Renal pelvis (tissue), 12 donors: ENCODE measurements at places on chromosomes 3 and 15. TPM values are rescaled to one million over a fixed set of nuclear protein-coding genes. Genes with fewer than 3 reads are reported as not detected.

ANKUB1 gene
- polyA plus RNA-seq: 0.33 TPM

STIMATE gene
- polyA plus RNA-seq: 16.6 TPM

CACNA2D3 gene
- 1.6 TPM for polyA plus RNA-seq

TRH gene
- 0.36 TPM for polyA plus RNA-seq

CFAP92 gene
- polyA plus RNA-seq: 2.5 TPM

PPIB gene
- 545 TPM for polyA plus RNA-seq

MUC4 gene
- 2.0 TPM for polyA plus RNA-seq

LRRN1 gene
- 17.2 TPM for polyA plus RNA-seq

P2RY12 gene
- polyA plus RNA-seq: 0.91 TPM

TF gene
- polyA plus RNA-seq: 5.8 TPM

ACSBG1 gene
- polyA plus RNA-seq: 1.3 TPM

SEC62 gene
- 176 TPM for polyA plus RNA-seq

SLC28A2 gene
- 1.0 TPM for polyA plus RNA-seq

IL1RAP gene
- 15.0 TPM for polyA plus RNA-seq

AQP9 gene
- polyA plus RNA-seq: 0.56 TPM
